SW 1271 (cell line): ENCODE measurements at places on chromosomes 1 and 21.
A peak's percentile ranks its signal among the peaks of the same experiment; 100 is the strongest.

DNA sequence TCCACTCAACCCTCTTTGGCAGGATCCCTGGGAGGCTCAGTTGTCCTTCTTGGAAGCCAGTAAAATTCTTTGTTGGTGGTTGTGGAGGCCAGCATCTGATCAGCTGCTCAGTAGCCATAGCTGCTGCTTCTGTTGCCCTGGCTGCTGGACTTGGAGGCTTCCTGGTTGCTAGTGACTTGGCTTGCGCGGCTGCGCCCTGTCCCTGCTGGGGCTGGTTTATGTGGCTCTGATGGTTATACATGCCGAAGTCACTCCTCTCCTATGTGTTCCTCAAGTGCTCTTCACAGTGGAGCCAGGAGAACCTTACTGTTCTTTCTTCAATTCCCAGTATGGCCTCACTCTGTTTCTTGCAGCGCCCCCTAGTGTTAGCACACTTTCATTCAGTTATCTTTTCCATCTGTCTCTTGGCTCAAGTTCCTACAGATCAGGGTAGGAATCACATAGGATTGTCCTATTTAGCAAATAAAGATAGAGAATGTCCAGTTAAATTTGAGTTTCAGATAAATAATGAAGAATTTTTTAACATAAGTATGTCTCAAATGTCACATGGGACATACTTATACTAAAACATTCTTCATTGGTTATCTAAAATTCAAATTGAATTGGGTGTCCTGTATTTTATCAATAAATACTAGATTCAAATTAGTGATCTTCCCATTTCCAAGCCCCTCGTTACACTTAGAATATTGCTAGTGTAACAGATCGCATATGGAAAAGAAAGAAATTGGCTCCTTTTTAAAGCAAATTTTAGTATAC lies 176.5 kb downstream of the TGFB2 start:
- peak; percentile 33 for DNase-seq

- no peak for DNase-seq
Measured at GRCh38 chr21:32457360-32457840, 44.9 kb downstream of the EVA1C start.

DNA sequence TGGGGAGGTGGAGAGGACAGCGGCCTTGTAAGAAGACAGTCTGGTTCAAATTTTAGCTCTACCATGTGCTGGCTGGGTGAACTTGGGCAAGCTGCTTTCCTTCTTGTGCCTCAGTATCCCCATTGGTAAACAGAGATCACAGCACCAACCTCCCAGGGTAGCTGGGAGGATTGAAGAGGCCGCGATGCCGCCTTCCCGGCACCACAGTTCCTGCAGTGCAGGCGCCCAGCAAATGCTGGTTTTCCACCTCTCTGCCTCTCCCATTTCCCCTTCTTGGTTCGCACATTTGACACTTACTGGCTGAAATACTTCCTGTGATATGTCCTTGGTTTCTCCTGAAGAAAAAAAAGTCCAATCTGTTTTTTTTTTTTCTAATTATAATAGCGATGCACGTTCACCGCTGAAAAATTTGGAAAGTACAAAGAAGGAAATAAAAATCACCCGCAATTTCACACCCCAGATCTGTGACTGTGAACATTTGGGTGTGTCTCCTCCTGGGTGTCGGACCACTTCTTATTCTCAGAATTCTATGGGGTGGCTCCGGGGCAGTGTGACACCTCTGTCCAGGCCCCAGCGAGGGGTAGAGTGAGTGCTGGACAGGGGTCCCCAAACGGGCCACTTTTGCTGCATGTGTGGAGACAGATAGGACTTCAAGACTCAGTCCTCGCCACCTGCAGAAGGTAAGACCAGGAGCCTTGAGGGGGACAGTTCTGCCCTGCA lies 73.1 kb downstream of the RUNX3 start:
- DNase-seq: no peak

GRCh38 chr1:112251766-112252506 lies 144.1 kb upstream of the CTTNBP2NL start:
- DNase-seq: peak; percentile 82

DNA sequence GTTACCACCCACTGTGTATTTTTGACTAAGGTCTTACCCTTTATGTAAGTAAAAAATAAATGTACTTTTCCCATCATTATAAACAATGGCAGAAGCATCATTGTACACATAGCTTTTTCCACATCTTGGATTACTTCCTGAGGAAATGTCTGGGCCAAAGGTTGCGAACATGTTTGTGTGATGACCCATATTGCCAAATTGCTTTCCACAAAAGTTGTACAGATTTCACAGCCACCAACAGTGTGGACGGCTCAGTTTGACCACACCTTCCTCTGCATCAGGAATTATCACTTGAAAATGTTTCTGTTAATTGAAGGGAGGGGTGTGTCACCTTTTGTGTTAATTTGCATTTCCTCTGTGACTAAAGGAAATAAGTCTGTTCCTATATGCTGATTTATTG lies 25.7 kb downstream of the AKNAD1 start:
- peak; percentile 17 for DNase-seq

DNA sequence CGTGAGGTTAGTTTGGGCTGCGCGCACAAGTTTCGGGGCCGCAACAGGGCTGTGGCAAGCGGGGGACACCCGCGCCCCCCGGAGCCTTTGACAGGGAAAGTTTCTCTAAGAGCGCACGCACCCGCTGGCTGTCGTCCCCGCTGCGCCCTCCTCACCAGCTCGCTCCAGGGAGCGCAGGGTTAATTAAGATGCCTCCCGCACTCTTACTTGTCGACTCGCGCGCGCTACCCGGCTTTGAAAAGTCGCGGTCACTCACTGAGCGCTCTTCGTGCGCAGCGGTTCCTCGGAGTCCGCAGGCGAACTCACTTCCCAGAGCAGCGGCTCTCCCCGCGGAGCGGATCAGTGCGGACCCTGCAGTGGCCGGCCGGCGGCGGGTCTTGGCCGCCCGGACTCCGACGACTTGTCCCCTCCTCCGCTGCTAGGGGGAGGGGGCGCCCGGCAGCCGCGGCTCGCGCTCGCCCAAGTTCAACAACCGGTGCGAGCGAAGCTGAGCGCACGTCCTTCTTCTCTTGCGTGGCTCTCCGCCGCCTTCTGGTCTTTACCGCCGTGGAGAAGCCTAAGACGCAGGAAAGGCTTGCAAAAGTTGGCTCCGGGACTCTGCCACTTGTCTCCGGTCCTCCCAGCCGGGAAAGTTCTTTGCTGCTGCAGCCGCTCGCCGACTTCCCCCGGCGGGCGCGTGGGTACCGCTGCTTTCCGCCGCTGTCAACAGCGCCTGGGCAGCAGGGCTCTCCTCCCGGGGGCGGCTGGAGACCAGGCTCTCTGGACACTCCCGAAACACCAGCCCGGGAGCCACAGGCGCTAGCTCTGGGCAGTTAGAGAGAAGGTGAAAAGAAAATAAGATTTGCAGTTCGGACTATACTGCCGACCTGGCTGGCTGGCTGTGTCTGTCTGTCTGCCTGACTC lies 506 bp downstream of the JUN start:
- DNase-seq: peak; percentile 27

- no peak for DNase-seq
Measured at GRCh38 chr1:222979561-222979960, 163.5 kb downstream of the TLR5 start.

GRCh38 chr1:42420911-42421585 lies 34.8 kb downstream of the ZMYND12 start:
- DNase-seq: no peak

DNA sequence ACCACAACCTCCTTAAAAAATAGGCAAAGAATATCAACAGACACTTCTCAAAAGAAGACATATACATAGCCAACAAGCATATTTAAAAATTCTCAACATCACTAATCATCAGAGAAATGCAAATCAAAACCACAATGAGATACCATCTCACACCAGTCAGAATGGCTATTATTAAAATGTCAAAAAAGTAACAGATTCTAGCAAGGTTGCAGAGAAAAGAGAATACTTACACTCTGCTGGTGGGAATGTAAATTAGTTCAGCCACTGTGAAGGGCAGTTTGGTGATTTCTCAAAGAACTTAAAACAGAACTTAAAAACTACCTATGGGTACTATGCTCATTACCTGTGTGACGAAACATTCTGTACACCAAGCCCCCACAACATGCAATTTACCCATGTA lies 20.7 kb downstream of the CD1B start:
- no peak for DNase-seq

- peak; percentile 76 for DNase-seq
Measured at GRCh38 chr1:85278853-85279314, 2.5 kb upstream of the BCL10 start.
